Testis (tissue), 5 donors: ENCODE measurements at places on chromosomes 2 and 18. TPM values are rescaled to one million over a fixed set of nuclear protein-coding genes. Genes with fewer than 3 reads are reported as not detected.

DNA sequence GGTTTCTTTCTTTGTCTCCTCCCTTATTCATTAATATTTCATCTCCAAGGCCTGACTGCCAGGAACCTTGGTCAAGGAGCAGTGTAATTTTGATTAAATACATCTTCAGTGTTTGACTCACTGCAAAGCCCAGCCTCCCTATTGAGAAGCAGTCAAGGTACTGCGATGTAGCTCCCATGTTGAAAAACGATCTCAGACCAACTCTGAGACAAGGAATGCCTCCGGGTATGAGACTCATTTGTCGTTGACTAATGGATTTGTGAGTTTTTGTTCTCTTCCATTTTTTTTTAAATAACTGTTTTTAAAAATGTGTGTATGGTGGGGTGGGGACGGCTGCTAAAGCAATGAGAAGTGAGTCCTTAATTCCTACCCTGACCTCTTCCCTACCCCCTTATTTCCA is 361.6 kb downstream of the SOX11 start:
- H3K4me3 ChIP-seq: no peak overlapping the region
- no peaks in the 10 kb centered on the region for H3K4me1 ChIP-seq
- H3K27ac ChIP-seq: no peak overlapping the region
- H3K27me3 ChIP-seq: no peaks in the 10 kb centered on the region

- peak overlapping the region; percentile 40 for H3K27ac ChIP-seq
- no peaks in the 10 kb centered on the region for H3K36me3 ChIP-seq
- no peak for DNase-seq
- H3K4me3 ChIP-seq: no peak overlapping the region
- H3K27me3 ChIP-seq: no peaks in the 10 kb centered on the region
- peaks cover 20% of the 10 kb centered on the region for H3K4me1 ChIP-seq
Observed at GRCh38 chr2:165054652-165055051, 99.3 kb upstream of the SLC38A11 start.

Gene RGPD4
- polyA plus RNA-seq: 2.7 TPM

DNA sequence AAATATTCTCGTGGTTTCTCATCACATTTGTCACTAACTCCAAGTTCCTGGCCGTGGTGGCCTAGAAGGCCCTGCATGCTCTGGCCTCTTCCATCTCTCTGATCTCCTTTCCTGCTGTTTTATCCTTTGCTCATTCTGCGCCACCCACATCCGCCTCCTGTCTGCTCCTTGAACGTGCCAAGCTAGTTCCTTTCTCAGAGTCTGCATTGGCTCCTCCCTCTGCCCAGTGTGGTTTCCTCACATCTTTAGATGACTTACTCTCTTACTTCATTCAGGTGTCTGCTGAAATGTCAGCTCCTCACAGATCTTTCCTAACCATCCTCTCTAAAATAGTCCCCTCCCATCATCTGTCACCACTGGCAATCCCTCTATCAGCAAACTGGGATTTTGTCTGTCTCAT is 158.6 kb upstream of the RBMS1 start:
- H3K36me3 ChIP-seq: no peaks in the 10 kb centered on the region
- no peak overlapping the region for H3K27ac ChIP-seq
- H3K27me3 ChIP-seq: no peaks in the 10 kb centered on the region
- no peak for DNase-seq

GRCh38 chr2:217875556-217876252 is 127.1 kb downstream of the TNS1 start:
- no peaks in the 10 kb centered on the region for H3K27me3 ChIP-seq
- peaks cover 42% of the 10 kb centered on the region for H3K4me1 ChIP-seq
- no peak for DNase-seq
- H3K27ac ChIP-seq: no peak overlapping the region

GRCh38 chr18:10239991-10240634 is 214.3 kb upstream of the APCDD1 start:
- H3K27me3 ChIP-seq: no peaks in the 10 kb centered on the region
- H3K4me3 ChIP-seq: no peak overlapping the region
- H3K27ac ChIP-seq: no peak overlapping the region
- H3K36me3 ChIP-seq: no peaks in the 10 kb centered on the region

Gene HTRA2
- 45.8 TPM for polyA plus RNA-seq
